Activated CD8-positive, alpha-beta memory T cell treated with anti-CD3 and anti-CD28 coated beads for 4 hours (primary cell): ENCODE measurements at places on chromosomes 11 and 22.

GRCh38 chr11:86124251-86125233, 55.7 kb upstream of the PICALM start:
- DNase-seq = no peak

DNA sequence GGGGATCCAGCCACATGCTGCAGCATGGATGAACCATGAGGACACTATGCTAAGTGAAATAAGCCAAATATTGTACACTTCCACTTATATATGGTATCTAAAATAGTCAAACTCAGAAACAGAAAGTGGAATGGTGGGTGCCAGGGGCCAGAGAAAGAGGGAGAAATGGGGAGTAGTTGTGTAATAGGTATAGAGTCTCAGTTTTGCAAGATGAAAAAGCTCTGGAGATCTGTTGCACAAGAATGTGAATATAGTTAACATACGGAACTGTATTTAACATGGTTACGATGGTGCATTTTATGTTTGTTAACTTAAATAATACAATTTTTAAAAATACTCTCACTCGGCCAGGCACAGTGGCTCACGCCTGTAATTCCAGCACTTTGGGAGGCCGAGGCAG, 21.2 kb downstream of the GDPD5 start:
- no peak for DNase-seq

DNA sequence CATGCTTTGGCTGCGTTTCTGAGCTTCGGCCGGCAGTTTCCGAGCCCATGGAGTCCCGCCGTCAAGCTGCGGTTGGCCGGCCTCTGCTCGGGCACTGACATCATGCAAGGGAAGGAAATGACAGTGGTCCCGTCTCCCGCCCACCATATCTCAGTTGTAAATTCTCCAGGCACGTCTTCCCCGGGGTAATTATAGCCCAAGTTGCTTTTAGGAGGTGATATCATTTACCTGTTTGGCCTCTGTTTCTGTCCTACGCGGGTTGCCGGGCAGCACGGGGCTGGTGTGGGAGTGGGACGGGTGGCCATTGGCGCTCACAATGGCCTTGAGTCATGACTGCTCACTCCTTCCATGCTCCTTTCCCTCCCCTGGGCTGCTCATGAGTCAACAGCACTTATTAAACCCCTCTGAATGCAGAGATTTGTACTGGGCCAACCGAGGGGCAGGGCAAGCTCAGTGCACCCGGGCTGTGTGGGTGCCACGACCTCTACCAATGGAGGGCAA, 4.2 kb upstream of the ANO1 start:
- DNase-seq = no peak

GRCh38 chr11:26947379-26947844, 46.5 kb upstream of the FIBIN start:
- no peak for DNase-seq

DNA sequence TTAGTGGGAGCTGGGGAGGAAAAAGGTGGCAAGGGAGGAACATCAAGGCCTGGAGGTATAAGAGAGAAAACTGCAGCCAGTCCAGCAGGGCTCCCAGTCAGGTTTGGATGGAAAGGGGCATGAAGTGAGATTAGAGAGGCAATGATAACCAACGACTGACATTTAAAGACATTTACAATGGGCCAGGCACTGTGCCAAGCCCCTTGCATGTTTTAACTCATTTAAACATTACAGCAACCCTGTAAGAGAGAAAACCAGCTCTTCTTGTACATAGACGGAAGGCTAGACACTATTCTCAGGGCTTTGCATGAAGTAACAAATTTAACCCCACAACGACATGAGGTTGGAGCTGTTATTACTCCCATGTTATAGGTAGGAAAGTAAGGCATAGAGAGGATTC, 32.1 kb upstream of the PAK1 start:
- DNase-seq = no peak
